CD4-positive, alpha-beta T cell (primary cell): ENCODE measurements at places on chromosomes 16 and 17.

- no peak for DNase-seq
Measured at GRCh38 chr16:85900027-85900792, 1.2 kb downstream of the IRF8 start.

- no peak for DNase-seq
Measured at GRCh38 chr17:4083187-4083586, 59.6 kb downstream of the ZZEF1 start.

DNA sequence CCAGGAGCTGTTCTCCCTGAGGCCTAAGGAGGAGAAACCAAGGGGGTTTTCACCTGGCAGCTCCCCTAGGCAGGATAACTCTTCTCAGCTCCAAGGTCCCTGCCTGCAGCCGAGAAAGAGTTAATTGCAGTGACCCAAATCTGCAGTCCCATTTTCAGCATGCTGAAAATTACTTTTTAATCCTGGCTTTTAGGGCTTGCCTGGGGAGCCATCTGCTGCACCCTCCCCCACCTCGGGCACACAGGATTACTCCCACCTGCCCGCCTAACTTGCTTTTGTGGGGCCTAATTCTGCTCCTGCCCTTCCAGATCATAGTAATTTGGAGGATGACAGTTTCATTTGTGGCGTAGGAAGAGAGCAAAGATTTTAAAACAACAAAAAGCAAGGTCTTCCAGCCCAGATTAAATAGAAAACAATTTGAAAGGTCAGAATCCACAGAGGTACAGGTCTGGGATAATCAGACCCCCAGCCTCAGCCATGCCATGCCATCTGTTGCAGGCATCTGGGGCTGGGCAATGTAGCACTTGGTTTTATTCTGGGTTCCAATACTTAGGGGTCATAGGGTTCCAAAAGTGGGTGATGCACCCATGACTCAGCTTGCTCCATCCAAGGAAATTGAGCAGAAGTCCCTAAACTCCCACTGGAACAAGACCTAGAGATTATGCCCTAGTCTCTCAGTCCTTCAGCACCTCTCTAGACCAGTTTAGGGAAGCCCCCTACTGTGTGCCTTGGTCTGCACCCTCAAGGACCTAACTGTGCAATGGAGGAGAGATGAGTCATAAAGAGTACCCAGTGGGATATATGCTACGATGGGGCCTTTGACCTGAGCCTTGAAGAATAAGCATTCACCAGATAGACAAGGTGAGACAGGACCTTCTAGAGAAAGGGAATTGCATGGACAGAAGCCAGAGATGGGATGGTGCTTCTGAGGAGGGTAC, 64.5 kb upstream of the NLK start:
- no peak for DNase-seq

GRCh38 chr17:42670789-42671657, 5.8 kb downstream of the PLEKHH3 start:
- no peak for DNase-seq

DNA sequence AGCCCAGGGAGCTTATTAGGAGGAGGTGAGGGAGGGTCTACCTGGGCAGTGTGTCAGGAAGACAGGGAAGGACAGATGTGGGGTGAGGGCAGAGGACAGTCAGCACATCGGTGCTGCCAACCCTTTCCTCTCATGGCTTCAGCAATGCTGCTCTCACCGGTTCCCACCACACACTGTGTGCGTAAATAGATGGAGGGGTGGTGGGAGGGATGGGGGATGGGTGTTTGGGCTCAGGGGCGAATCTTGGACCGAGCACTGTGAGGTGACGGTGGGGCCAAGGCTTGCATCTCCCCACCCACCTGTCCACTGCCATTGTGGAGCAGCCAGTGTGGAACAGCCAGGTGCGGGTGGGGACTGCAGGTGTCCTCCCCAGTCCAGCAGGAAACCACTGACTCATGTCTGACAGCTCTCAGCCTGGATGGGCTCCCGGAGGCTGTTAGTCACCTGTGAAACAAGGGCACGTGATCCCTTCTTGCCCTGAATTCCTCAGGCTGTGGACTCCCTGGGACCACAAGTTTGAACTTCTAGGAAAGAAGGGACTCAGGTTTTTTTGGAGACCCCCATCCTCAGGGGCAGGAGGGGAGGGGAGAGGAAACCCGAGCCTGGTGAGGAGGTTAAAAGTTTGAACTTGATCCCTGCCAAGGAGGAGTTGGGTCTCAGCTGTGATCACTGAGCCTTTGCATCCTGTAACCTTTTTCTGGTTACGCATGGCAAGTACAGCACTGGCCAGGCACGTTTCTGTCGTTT, 42.7 kb upstream of the SMPD3 start:
- DNase-seq, result no peak

DNA sequence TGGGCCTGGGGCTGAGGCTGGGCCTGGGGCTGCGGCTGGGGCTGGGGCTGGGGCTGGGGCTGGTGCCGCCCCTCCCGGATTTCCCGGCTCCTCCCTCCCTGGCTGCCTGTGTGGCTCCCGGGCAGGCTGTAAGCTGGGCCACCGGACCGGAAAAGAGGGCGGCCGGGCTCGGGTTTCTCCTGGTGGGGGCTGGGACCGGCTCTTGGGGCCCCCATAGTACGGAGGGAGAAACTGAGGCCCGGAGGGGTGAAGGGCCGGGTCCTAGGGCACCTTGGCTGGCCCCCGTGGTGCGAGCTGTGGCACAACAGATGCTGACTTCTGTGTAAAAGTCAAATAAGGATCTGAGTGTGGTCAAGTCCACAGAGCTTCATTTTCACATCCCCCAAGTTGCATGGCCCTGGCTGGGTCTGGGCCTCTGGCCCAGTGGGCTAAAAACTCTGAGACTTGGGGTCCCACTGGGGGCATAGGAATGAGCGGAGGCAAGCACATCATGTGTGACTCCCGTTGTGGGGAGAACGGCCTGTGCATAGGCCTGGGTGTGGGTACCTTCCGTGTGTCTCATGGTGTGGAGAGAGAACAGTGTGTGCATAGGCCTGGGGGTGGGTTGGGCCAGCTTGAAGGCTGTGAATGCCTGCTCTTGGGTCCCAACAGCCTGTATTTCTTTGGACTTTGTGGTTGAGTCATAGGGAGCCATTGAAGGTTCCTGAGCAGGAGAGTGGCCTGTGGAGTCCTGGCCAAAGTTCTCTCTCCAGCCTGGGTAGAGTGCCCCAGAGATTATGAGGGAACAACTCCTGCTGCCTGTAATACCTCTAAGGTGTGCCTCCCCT, 123.9 kb upstream of the CIBAR2 start:
- DNase-seq, result no peak

GRCh38 chr17:39150104-39150634, 1.3 kb downstream of the PLXDC1 start:
- no peak for DNase-seq

- no peak for DNase-seq
Measured at GRCh38 chr16:87380403-87380802, 3.2 kb downstream of the FBXO31 start.

- no peak for DNase-seq
Measured at GRCh38 chr17:68385490-68386215, 71.6 kb downstream of the WIPI1 start.

DNA sequence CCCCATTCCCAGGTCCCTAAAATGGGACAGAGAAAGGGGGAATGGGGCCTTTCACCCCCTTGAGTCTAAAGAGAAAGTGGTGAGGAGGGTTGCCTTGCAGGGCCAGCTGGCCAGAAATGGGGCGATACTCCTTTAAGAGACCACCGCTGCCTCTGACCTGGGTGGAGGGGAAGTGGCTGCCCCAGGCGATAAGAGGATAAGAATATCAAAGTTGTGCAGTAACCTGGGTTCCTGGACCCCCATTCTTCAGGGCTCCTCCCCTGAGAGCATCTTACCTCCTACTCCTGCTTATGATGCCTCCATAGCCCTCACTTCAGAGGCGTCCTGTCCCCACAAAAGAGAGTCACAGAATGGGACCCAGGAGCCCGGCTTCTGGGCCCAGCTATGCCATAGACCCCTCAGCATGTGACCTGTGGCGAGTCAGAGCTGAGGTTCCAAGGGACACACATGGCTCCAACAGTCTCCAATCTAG, 5.2 kb upstream of the TSPOAP1 start:
- DNase-seq, result no peak

GRCh38 chr16:17067882-17068281, 402.9 kb downstream of the XYLT1 start:
- no peak for DNase-seq

DNA sequence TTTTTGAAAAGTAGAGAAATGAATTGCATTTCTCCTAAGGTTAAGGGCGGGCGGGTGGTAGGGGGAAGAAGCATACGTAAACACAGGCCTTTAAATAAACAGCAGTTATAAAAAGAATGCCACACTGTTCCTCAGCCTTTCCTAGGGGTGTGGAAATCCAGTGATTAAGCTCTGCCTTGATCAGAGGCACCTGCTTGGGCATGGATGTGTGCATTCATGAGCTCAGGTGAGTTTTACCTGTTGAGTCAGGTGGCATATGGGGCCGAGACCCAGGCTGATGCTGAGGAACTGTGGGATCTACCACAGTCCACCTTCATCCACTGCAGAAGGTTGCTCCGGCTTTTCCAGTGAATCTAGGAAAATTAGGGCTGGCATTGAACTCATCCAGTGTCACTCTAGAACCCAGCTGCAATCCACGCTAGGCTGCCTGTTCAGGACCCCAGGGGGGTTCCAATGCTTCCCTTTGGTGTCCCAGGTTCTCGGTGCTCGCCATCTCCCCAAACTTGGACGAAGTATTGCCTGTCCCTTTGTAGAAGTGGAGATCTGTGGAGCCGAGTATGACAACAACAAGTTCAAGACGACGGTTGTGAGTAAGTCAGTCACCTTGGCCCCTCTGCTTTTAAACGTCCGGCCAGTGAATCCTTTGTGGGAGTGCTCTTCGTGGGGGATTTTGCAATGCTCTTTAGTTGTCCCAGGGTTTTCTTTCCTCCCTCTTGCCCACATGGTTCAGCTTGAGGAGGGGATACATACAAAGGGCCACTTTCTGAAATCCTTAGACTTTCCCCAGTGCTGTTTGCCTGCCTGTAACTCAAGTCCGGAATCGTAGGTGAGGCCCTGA, 72.7 kb downstream of the SDR42E1 start:
- DNase-seq, result no peak

GRCh38 chr17:4881761-4882555, 17.4 kb upstream of the C17orf107 start:
- peak; percentile 66 for DNase-seq

GRCh38 chr17:3594051-3594800, 15.0 kb downstream of the TRPV1 start:
- no peak for DNase-seq

DNA sequence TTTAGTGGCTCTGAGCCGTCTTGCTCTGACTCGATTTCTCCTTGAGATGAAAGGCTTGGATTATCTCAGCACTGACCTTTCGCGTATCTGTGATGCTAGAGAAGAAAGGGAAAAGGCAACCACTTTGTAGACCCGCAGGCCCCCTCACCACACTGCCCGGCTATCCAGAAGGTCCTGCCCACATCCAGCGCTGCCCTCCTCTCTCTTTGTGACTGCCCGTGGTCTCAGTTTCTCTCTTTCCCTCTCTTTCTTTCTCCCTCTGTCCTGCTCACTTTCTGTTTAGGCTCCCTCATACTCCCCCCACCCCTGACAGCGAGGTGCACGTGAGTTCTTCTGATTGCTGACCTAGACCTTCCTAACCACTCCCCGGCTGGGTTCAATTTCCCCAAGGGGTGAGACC, 12.8 kb upstream of the TBX21 start:
- DNase-seq, result no peak

- DNase-seq, result no peak
Measured at GRCh38 chr17:78016852-78017251, 58.3 kb downstream of the TNRC6C start.

- peak; percentile 8 for DNase-seq
Measured at GRCh38 chr16:47037396-47037745, 63.9 kb upstream of the DNAJA2 start.

DNA sequence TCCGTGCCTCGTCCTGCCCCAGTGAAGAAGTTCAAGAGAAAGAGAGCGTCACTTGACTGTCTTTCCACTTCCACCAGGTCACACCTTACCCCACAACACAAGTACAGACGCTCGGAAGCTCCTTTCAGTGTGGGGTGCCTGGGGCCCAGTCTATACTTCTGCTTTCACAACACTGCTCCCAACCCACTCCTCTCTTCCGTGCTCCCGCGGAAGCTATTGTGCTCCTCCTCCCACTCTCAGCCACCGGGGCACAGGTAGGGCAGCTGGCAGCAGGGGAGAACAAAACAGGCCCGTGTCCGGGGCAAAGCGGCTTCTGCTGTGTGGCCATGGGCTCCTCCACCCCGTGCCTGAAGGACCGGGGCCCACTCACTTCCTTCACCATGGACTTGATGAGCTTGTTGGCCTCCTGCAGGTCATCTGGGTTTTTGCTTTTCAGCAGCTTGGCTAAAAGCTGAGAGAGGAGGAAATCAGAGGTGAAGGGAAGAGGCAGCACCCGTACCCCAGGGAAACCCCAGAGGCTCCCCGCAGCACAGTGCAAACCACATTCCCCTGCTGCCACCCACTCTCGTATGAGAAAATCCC, 18.9 kb downstream of the GGA3 start:
- no peak for DNase-seq

DNA sequence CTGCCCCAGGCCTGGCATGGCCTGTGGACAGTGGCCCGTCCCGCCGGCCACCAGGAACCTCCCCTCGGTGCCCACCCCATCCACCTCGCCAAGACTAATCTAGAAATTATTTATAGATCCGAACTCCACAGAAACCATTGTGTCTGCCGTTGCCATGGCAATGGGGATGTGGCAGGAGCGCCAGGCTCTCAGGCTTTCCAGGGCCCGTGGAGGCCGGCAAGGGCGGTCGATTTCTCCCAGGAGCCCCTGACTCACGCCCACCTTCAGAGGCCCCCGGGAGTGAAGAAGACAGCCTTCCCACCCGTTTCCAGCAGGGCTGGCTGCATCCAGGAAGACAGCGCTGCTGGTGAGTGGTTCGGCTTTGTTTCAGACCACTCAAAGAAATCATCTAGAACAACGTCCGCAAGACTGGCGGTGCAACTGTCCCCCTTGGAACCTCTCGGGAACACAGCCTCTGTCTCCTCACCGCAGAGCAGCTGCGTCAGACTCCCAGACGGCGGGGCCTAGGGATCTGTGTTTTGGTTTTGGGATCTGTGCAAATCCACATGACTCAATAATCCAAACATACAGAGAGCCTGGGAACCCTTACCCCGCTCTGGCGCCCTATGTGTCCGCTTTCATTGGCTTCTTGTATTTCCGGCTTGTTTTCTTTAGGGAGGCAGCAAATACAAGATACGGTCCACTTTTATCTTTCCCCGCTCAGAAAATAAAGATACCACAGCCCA, 48.5 kb upstream of the ZCCHC14 start:
- no peak for DNase-seq

- DNase-seq, result peak; percentile 41
Measured at GRCh38 chr17:1331708-1332107, 52.2 kb downstream of the TRARG1 start.

DNA sequence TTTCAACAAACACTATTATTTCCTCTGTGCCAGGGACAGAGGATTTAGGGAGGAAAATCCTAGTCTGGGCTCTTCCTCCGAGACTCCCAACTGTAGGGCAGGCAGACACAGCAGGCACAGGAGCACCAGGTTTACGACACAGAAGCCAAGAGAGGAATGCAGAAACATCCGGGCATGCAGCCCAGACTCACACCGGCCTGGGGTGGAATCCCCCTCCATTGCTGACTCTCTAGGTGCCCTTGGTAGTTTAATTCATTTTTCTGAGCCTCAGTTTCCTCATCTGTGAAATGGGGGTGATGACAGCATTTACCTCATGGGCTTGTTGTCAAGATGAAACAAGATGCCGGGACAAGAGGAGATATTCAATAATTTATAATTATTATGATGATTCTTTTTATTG, 14.9 kb downstream of the CA4 start:
- DNase-seq, result no peak
